ENCODE measurements at places on chromosomes 3 and 15. TPM values are rescaled to one million over a fixed set of nuclear protein-coding genes. Genes with fewer than 3 reads are reported as not detected.

The GCNT3 gene
- total RNA-seq: 156 TPM

The CADM2 gene
- not detected for total RNA-seq

The NOX5 gene
- 0.41 TPM for total RNA-seq

The MAPKAPK3 gene
- total RNA-seq: 20.7 TPM

The CPB1 gene
- total RNA-seq: not detected

The SLC9C1 gene
- total RNA-seq: not detected

The SLC12A1 gene
- not detected for total RNA-seq

The CCDC191 gene
- total RNA-seq: 1.8 TPM

The MST1R gene
- 6.0 TPM for total RNA-seq

The CDCP1 gene
- 9.5 TPM for total RNA-seq

The REC114 gene
- total RNA-seq: not detected

The ARMC8 gene
- 30.7 TPM for total RNA-seq

The SLC22A13 gene
- total RNA-seq: not detected

The MYL3 gene
- total RNA-seq: not detected

The STARD5 gene
- total RNA-seq: 2.3 TPM

The SERINC4 gene
- total RNA-seq: not detected

The SCAMP5 gene
- 9.3 TPM for total RNA-seq

All from A549 treated with ZK216348 at 1 μM for 4 hours (cell line).